ENCODE measurements at places on chromosomes 13 and 19.

DNA sequence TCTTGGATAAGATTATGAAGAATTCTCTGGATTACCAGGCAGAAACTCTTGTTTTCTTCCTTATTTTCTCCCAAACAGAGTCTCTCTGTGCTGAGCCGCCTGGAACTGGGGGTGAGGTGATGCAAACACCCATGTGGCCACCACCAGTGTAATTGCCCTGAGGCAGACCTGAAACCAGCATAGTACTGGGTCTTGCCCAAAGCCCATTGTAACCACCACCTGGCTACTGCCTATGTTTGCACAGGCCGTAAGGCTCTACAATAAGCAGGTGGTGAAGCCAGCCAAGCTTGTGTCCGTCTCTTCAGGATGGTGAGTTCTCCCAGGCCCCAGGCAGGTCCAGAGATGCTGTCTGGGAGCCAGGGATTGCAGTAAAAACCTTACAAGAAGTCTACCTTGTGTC, 18.9 kb upstream of the KBTBD7 start:
- DNase-seq = no peak

- DNase-seq = peak; percentile 94
Measured at GRCh38 chr19:47013041-47013517, 6.6 kb upstream of the NPAS1 start.

DNA sequence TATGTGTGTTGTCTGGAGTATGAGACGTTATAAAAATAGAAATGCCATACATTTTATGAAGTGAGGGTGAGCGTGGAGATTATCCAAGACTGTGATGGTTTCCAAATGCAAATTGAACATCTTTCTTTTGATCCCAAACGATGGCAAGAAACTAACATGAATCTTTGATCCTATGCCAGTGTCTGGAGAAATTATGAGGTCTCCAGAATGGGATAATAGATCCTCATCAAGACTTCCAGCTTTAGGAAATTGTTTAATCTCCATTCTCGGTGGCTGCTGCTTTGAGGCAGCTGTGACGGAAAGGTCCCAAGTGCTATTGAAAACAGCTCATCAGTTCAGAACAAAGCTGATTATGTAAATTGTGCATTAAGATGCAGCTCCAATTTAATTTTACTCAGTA, 30.8 kb downstream of the CBY2 start:
- no peak for DNase-seq

DNA sequence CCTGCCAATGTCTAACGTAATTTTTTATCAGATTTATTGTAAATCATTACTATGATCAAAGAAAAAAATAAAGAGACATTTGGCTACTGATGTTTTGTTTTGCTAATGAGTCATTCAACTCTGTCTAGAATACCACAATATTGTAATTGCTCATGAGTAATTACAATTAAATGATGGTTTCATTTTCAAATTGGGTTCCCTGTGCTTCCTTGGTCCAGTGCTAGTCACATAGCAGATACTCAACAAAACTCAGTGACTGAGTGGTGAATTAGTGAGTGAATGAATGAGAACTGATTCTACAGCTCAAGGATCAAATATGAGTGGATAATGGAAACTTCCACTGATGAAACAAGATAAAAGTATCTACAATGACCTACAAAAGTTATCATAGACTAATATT, 304.7 kb downstream of the POU4F1 start:
- no peak for DNase-seq

- DNase-seq = no peak
Measured at GRCh38 chr13:25873242-25873612, 178.6 kb downstream of the SHISA2 start.

- no peak for DNase-seq
Measured at GRCh38 chr13:51501592-51502152, 48.8 kb upstream of the INTS6 start.

Measured in HuH-7.5 (cell line).